Urinary bladder (tissue), 4 donors: ENCODE measurements at places on chromosomes 1 and 21.

DNA sequence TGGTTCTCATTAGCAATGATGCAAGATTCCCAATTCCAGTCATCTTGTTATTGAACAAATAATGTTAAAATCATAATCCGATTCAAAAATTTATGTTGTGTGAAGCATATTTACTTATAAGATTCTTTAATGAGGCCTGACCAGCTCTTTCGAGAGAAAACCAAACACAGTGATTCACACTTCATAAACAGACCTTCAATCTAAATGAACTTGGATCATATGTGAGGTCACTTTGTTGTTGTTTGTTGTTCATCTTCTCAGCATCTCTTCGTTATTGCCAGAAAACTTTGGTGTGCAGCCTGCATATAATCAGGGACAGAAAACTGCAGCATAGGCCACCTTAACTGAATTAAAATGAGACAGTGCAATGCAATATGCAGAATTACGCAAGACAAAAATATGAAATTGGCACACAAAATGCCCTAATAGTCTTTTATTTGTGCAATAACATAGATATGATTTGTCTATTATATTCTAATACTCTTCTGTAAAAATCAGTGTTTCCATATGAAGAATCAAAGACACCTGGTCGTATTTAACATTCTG is 30.1 kb downstream of the NCAM2 start:
- no peak for DNase-seq

DNA sequence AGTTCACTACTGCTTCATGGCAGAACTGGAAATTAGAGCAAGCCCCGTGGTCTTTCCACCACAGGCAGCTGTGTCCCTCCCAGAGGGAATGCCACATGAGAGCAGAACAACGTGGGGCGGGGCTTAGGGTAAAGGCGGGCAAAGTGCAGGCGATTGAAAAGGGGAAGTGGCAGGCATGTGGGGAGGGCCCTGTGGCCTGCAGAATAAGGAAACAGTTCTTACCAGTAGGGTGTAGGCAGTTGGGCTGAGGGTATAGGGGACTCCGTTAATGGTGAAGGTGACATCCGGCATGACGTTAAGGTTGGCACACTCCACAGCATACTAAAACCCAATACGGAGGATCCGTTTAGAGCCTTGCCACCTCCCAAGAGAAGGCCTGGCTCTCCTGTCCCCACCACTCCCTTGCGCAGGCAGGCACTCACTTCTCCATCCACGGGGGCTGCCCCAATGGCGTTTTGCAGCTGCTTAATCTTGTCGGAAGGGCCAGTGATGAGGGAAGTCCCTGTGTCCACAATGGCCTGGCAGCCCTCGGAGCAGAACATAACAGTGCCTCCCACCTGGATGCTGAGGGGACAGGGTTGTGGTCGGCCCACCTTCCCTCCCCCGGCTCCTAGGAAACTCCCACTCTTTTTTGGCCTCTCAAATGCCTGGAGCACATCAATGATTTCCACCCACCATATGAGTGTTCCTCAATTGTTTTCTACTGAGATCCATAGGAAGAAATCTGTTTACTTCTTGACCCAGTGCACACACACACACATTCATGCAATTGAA is 9.1 kb upstream of the RAB7B start:
- no peak for DNase-seq

- DNase-seq = no peak
These were observed 54.9 kb upstream of the RUNX3 start for GRCh38 chr1:24984800-24985522.

- DNase-seq = no peak
These were observed 28.8 kb upstream of the FMO1 start for GRCh38 chr1:171219346-171220080.

- DNase-seq = no peak
These were observed 129.6 kb downstream of the LRRC40 start for GRCh38 chr1:70075761-70076160.

- no peak for DNase-seq
These were observed 8.6 kb downstream of the ATP6V1G3 start for GRCh38 chr1:198531891-198532290.

DNA sequence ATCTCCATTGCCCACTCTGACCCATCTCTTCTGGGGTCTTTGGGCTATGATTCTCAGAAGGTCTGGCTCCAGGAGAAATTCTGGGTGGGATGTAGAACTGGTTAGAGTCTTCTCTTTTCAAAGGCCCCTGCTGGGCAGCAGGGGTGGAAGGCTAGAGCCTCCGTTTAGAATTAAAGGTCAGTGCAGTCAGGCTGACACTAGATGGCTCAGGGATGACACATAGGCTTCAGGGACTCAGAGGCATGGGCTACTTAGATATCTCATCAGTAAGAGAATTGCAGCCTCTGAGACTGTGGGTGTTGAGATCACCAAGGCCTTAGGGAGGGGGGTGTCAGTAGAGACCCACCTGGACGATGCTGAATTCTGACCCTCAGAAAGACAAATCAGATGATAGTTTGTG is 12.6 kb upstream of the PPM1J start:
- no peak for DNase-seq

GRCh38 chr1:115056395-115056798 is 26.8 kb downstream of the TSHB start:
- DNase-seq = no peak

GRCh38 chr1:160133990-160134770 is 17.2 kb upstream of the ATP1A4 start:
- DNase-seq = no peak

DNA sequence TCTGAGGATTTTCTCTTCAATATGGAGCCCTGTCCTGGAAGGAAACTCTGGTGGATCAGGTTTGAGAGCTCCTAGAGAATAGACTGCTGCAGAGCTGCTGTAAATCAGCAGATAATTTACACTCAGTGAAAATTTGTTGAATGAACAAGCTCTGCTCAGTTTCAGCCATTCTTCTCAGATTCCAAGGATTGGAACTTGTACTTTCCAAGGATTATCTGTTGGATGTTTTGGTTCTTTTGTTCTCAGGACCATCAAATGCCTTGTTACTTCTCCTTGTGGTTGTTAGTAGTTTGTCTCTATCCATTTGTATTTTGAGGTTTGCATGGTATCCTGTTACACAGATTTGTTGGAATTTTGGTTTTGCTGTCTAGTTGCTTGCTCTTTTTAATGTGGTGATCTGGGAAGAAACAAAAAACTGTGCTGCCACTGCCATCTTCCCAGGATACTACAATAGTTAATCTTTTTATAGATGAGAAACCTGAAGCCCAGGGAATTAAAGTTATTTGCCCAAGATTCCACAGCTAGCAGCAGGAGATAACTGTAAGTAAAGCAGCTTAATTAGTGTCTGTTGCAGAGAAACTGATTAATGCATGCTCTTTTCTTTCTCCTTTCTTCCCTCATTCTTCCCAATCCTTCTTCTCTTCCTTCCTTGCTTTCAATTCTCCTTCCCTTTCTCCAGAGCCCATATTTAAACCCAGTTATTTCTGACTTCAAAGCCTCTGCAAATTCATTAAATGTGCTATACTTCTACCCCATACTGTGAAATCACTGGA is 21.7 kb upstream of the KIFAP3 start:
- DNase-seq = no peak

- no peak for DNase-seq
These were observed 8.9 kb upstream of the RAB3GAP2 start for GRCh38 chr1:220281159-220281574.

GRCh38 chr1:45488666-45489377 is 2.1 kb downstream of the TESK2 start:
- DNase-seq = no peak

GRCh38 chr1:91572044-91572443 is 71.4 kb downstream of the CDC7 start:
- DNase-seq = no peak

GRCh38 chr1:155048449-155049334 is 2.4 kb upstream of the ADAM15 start:
- no peak for DNase-seq

GRCh38 chr1:12152113-12152891 is 14.5 kb upstream of the TNFRSF1B start:
- DNase-seq = no peak
